ENCODE measurements at places on chromosomes 5 and 9.

DNA sequence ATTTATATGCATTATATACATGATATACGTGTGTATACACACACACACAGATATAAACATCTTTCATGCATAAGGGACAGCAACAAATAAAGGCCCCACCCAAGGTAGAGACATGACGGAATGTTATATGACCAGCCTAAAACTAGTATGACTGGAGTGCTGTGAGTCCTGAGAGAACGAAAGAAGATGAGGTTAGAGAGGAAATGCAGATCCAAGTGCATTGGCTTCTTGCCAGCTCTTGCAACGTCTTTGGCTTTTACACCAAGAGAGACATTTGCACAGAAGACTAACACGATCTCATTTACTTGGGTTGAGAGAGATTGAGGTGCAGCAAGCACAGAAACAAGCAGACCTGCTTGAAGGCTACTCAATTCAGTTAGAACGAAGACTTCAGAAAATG is 23.0 kb downstream of the CDH10 start:
- no peak for DNase-seq

DNA sequence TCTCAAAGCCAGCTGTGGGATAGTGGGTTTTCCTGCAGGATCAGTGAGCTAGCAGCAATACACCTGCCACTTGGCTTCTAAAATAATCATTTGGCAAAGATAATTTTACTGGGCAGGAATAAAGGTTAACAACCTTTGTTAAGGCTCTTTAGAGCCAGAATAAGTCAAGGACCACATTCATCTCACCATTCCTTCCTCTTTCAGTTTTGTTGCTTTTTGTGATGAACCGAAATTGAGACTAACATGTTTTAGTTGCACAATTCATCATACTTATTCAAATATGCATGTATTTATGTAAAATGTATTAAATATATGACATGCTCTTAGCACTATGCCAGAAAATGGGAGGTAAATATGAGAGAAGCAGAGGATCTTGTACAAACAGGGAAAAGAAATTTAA is 824.4 kb upstream of the TYRP1 start:
- no peak for DNase-seq

DNA sequence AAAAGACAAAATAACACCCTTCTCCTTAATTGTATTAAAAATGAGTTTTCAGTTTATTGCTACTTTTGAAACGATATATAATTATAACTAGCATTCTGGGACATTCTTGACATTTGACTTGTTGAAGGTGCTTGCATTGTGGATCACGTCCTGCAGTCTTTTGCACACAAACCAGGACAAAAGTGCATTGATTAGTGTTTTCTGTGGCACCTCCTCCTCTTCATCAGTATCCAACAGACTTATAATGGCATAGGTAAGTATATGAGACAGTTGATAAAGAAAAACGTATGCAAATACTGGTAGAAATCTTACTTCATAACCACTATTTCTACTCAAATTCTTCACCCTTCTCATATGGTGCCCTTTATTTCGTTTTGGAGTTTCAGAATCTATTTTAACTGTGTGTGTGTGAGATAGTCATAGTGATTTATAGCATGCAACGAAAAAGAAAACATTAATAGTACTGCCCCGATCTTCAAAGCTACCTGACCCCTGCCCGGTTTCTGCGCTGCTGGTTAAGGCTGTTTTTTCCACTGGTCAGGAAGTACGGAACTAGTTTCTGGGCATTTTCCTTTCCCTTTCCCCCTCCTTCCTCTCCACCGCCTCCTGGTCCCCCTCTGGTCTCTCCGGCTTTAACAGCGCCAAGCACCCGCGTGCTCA is 639 bp upstream of the RASA1 start:
- no peak for DNase-seq

DNA sequence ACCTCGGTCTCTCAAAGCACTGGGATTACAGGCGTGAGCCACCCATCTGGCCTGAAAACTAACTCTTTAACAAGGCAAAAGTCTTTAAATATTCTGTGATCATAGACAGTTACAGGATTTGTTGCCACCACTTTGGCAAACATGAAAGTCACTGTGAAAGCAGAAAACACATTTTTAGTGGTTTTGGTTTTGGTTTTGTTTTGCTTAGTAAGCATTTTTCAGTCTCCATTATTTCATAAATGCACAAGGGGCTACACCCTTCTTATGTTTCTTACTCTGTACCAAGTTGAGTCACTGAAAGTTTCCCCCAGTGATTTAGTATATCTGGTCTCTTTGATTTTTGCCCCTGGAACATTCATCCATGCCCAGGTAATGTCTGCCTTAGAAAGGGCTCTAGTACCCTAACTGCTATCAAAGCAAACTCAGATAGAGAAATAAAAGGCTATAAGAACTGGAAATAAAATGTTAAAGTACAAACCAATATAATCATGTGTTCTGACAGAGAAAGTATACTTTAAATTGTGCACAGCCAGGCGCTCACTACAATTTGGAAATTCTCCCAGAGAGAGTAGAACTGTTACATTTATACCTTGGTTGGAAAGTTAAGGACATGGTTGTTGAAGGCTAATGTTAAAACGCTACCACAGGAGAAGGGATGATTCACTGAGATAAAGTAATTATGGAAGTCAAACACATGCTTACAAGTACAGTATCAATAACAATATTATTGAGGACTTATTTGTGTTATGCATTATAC is 1022.5 kb upstream of the DMAC1 start:
- DNase-seq = no peak

- DNase-seq = no peak
Measured at GRCh38 chr5:137306903-137307302, 192.2 kb downstream of the SPOCK1 start.

DNA sequence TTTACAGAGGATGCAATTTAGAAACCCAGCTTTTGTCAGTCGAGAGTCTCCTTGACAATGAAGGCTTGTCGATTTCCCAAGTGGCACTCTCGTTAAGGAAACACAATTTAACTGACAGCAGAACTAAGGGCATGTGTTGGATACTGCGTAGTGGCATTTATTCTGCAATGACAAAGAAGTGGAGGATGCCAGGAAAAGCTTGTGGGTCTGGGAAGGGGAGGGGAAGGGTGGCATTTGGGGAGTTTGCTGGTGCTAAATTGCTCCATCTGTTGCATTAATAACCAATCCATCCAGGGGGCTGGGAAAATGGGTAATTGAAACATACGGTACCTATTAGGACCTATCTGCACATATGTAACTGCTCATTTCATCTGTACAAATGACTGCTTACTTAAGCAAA is 190.6 kb downstream of the NSG2 start:
- no peak for DNase-seq

- DNase-seq = no peak
Measured at GRCh38 chr5:147925020-147925419, 18.7 kb upstream of the C5orf46 start.

DNA sequence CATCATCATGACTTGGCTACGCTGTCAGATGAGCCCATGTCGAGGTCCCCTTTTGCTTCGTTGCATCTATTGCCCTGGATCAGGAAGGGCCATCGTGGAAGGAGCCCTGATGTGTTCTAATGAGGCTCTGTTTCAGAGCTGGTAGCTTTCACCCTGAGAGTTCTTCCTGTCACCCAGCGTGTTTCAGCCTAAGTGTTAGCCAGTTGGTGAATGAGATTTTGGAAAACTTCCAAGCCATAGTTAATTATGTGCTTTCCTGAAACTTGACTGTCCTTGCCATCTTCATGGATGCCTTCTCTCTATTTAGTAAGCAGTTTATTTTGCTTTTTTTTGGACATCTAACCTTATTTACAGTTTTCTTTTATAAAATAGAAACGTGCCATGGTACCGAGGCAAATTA is 1695.4 kb upstream of the WWC1 start:
- no peak for DNase-seq

GRCh38 chr9:734831-735511 is 106.5 kb upstream of the DMRT1 start:
- DNase-seq = peak; percentile 95

GRCh38 chr5:98535901-98536300 is 237.6 kb upstream of the RGMB start:
- no peak for DNase-seq

- DNase-seq = no peak
Measured at GRCh38 chr9:93645921-93646639, 69.7 kb downstream of the PHF2 start.

DNA sequence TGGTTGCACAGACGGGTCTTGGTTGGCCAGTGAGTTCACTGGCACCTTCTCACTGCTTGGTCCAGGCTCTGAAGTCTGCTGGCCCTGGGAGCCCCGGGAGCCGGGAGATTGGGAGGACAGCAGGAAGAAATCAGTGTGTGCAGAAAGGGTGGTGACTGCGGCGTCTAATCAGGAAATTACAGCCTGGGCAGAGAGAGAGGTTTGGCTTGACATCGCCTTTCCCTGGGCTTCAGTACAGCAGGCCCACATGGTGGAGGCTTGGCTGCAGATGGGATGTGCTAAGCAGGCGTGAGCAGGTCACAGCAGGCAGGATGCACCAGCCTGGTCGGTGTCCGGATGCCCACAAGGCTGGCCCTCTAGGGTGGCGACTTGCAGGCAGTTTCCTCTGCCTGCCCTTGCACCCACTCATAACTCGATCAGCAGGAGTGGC is 17.2 kb downstream of the PITX1 start:
- DNase-seq = no peak

DNA sequence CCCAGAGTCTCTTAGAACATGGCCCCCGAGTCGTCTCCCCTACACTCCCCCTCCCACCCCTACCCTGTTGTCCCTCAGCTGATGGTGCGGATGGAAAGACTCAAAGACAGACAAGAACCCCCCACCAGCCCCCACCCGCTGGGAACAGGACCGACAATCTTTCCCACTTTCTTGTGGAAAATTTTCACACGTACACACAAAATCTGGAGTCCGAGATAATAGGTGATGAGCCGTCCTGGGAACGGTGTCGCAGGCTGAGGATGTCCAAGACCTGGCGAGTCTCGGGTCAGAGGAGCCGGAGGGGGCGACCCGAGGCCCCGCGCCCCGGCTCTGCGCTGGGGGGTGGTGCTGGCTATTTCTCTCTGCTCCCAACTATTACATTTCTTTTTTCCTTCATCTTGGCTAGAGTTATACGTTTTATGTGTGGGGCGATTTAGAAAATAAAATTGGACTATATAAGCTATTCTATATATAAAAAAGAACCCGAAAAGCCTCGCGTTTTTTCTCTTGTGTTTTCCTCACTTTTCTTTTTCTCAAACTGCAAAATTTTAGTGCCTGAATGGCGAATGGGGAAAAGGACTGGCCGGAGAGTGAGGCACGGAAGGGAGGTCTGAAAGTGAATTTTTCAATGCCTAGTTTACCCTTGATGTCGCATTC is 188.8 kb downstream of the MEF2C start:
- no peak for DNase-seq

GRCh38 chr9:137672907-137673791 is 54.3 kb downstream of the EHMT1 start:
- DNase-seq = peak; percentile 23

DNA sequence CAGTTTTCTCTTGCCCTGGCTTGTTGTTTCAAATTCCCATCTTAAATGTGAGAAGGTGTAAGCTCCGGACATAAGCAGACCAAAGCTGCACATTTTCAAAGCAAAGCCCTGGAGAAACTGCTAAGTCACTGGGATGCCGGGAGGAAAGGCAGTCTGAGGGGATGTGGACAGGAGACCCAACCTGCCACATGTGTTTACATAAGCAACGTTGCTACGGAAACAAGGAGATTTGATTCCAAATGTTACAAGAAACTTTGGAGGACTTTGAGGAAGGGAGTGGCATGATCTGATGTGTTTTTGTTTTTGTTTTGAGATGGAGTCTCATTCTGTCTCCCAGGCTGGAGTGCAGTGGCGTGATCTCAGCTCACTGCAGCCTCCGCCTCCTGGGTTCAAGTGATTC is 25.7 kb upstream of the INSYN2B start:
- no peak for DNase-seq
